Right cardiac atrium (tissue), 5 donors: ENCODE measurements at places on chromosomes 16 and 17.

DNA sequence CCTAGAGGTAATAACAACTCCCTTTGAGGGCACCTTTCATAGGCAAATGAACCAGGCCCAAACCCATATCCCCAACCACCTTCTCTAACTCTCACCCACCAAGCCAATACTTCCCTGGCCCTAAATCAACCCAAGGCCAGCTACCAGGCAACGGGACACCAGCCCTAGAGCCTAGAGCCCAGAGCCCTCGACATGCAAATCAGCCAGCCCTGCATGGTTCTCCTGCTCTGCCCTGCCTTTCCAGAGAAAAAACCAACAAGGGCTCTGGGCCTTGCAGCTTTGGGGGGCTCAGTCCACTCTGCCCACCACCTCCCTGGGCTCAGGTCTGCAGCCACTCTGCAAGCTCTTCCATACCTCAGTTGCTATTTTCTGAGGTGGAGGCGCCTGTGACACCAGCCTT is 55.0 kb downstream of the PITPNM3 start:
- DNase-seq = no peak

- DNase-seq = no peak
Measured at GRCh38 chr17:74340470-74341023, 14.5 kb downstream of the KIF19 start.

DNA sequence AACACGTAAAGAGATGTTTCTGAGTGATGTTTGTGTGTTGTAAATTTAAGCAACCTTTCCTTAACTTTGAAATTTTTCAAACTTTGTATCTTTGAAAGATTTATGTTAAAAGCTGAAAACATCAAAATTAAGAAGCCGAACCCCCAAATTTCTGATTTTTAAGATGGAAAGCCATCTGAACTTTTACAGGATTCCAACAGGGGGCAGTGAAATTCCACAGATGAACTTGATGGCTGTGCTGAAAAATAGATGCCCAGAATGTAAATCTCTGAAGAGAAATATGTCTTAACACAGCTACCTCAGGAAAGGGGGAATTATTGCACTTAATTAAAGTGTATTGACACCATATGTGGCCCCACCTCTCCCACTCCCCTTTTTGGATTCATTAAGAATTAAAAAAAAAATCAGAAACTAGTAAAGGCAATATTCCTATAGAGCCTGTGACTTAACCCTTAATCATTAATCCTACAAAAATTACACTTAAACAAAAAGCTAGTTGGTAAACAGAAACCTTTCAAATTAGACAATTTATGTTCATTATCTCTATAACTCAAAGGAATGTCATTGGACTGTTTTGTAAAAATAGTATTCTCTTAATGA is 597.9 kb downstream of the KCNJ2 start:
- no peak for DNase-seq

DNA sequence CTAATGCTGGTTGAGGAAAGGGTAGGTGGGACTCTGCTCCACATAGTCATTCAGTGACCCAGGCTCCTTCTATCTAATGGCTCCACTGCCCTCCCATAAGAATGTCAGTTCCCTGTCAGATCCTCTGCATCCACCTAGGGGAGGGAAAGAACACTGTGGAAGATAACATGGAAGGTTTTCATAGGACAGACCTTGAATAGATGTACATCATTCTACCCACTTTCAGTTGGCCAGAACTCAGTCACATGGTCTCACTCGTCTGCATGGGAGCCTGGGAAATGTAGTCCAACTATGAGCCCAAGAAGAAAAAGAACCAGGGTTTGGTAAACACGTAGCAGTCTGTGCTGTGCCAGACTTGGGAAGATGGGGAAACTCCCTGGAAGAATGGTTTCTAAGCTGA is 27.1 kb upstream of the SCNN1B start:
- DNase-seq = no peak

DNA sequence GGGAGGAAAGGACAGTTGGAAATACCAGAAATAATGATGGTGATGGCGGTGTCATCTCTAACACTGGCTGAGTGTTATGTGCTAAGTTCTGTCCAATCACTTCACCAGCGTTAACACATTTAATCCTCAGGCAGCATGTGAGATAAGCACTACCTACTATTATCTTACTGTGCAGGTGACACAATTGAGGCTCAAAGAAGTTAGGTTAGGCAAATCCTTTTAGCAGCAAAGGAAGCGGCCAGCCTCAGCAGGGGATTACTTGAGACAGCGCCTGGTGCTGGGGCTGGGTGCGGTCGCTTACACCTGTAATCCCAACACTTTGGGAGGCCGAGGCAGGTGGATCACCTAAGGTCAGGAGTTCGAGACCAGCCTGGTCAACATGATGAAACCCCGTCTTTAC is 18.7 kb upstream of the DHX8 start:
- no peak for DNase-seq
